Fibroblast of lung (primary cell): ENCODE measurements at places on chromosomes 16 and 17. TPM values are rescaled to one million over a fixed set of nuclear protein-coding genes. Genes with fewer than 3 reads are reported as not detected.

Gene ARL4D
- total RNA-seq: 46.4 and 60.6 TPM in 2 replicates

Gene COG7
- 10.8 and 17.5 TPM in 2 replicates for total RNA-seq

Gene SLFN12
- 26.2 and 34.0 TPM in 2 replicates for total RNA-seq

Gene SLFN12L
- total RNA-seq: 0.17 and 0.26 TPM in 2 replicates

Gene TLCD3B
- total RNA-seq: not detected in 2 replicates

Gene SARM1
- total RNA-seq: 3.1 TPM in 2 replicates

Gene GDPD1
- 1.3 and 1.5 TPM in 2 replicates for total RNA-seq

Gene MAPT
- 0.50 and 0.51 TPM in 2 replicates for total RNA-seq

Gene C17orf50
- not detected in 2 replicates for total RNA-seq

Gene KRTAP4-3
- not detected in 2 replicates for total RNA-seq

Gene CLDN6
- 0.26 TPM in 1 of 2 replicates, not detected in the other for total RNA-seq

Gene AANAT
- not detected in 2 replicates for total RNA-seq

Gene KRT24
- not detected in 2 replicates for total RNA-seq

Gene TTYH2
- total RNA-seq: 0.77 and 0.99 TPM in 2 replicates

Gene TSPAN10
- total RNA-seq: 1.0 and 3.0 TPM in 2 replicates

Gene CD7
- total RNA-seq: under 0.01 and 0.17 TPM in 2 replicates

Gene GPR179
- under 0.01 TPM in 2 replicates for total RNA-seq

Gene SMTNL2
- 0.99 and 1.5 TPM in 2 replicates for total RNA-seq

Gene NXPH3
- 0.66 and 0.77 TPM in 2 replicates for total RNA-seq

Gene PROCA1
- 2.3 and 2.6 TPM in 2 replicates for total RNA-seq

Gene SLC39A11
- 21.1 and 27.4 TPM in 2 replicates for total RNA-seq

Gene MRPS34
- 58.6 and 74.3 TPM in 2 replicates for total RNA-seq

Gene KRTAP2-1
- total RNA-seq: not detected in 2 replicates

Gene LMF1
- 10.0 and 12.6 TPM in 2 replicates for total RNA-seq

Gene TBC1D3G
- total RNA-seq: not detected in 2 replicates

Gene PRCD
- total RNA-seq: 4.1 and 4.3 TPM in 2 replicates

Gene MTHFSD
- total RNA-seq: 13.6 and 19.3 TPM in 2 replicates

Gene ZSCAN10
- total RNA-seq: not detected in 2 replicates

Gene MMP28
- total RNA-seq: 2.8 and 4.6 TPM in 2 replicates

Gene FAM171A2
- total RNA-seq: 5.0 and 6.4 TPM in 2 replicates

Gene SCGB1C2
- total RNA-seq: not detected in 2 replicates

Gene SHISA6
- total RNA-seq: not detected in 2 replicates

Gene SLFN14
- not detected in 2 replicates for total RNA-seq

Gene NDRG4
- 1.8 and 5.1 TPM in 2 replicates for total RNA-seq

Gene CRK
- total RNA-seq: 105 and 120 TPM in 2 replicates

Gene TMEM114
- not detected in 2 replicates for total RNA-seq

Gene SLFN13
- 2.0 and 2.1 TPM in 2 replicates for total RNA-seq

Gene CSF3
- not detected in 2 replicates for total RNA-seq

Gene SHBG
- total RNA-seq: 0.26 and 0.33 TPM in 2 replicates

Gene SNAI3
- total RNA-seq: under 0.01 and 0.17 TPM in 2 replicates

Gene CCL3
- not detected in 2 replicates for total RNA-seq

Gene WWP2
- 11.3 and 16.3 TPM in 2 replicates for total RNA-seq

Gene LPO
- total RNA-seq: not detected in 2 replicates

Gene KRT23
- total RNA-seq: not detected in 2 replicates

Gene DLX4
- total RNA-seq: not detected in 2 replicates
